ENCODE measurements at places on chromosomes 2 and 18.

DNA sequence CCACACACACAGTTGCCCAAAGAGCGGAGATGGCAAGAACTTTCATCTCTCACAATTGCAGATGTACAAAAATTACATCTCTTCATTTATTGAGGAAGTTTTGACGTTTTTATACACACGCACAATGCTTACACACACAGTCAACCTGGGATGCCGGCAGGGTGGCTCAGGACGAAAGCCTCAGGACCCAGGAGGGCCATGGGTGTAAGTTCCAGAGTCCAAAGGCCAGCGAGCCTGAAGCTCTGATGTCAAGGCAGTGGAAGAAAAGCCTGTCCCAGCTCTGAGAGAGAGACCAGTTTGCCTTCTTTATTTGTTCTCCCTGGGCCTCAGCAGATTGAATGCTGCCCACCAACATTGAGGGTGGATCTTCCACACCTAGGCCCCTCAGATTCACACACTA, 10.1 kb downstream of the AMER3 start:
- no peak for DNase-seq

- no peak for DNase-seq
These were observed 70.6 kb downstream of the MGAT5 start for GRCh38 chr2:134324430-134324829.

DNA sequence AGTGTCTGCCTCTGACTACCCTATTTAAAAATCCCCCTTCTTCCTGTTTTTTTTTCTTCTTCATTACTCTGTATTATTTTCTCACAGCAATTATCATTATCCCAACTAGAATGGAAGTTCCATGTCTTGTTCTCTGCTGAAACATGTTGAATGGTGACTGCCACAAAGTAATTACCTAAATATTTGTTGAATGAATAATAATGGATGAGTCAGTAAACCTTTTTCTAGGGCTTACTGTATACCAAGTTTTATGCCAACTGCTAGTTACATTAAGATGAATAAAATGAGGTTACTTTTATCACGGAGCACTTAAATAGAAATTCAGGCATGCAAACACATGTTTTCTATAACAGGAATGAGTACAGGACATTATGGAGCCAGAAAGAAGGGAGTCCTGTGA, 490.6 kb downstream of the THSD7B start:
- no peak for DNase-seq

DNA sequence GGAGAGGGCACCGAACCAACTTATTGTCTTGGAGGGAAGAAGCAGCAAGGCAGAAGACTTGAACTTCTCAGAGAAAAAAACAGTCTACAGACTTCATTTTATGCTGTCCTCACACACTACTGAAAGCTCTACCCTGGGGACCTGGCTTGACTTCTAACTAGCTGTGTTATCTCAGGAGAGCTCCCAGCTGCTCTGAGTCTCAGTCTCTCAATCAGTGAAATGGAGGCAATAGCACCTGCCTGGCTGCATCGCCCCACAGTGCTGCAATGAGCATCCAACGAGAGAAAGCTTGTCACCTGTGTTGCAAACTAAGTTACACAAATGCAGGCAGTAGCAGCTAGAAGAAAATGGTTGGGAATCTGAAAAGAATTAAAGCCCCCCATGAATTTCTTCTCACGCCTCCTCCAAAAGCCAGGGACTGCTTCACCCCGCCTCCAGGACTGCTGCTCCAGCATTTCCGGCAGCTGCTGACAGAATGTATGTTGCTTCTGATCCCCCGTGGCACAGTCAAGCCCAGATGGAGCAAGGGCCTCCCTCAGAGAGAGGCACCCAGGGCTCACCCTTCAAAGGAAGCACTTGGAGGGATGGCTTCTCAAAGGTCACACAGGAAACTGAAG, 116.3 kb downstream of the BCL11A start:
- DNase-seq: no peak
